ENCODE measurements at places on chromosomes 7 and 10.

GRCh38 chr7:106010866-106011265 is 47.8 kb downstream of the CDHR3 start:
- no peak for DNase-seq

DNA sequence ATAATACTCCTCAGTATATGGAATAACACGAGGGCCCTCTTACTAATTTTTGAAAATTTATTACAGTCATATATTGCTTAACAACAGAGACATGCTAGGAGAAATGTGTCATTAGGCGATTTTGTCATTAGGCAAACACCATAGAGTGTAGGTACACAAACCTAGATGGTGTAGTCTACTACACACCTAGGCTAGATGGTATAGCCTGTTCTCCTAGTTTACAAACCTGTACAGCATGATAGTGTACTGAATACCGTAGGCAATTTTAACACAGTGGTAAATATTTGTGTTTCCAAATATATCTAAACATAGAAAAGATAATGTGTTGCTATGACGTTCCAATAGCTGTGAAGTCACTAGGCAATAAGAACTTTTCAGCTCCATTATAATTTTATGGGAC is 12.8 kb downstream of the OR2F1 start:
- DNase-seq = no peak

DNA sequence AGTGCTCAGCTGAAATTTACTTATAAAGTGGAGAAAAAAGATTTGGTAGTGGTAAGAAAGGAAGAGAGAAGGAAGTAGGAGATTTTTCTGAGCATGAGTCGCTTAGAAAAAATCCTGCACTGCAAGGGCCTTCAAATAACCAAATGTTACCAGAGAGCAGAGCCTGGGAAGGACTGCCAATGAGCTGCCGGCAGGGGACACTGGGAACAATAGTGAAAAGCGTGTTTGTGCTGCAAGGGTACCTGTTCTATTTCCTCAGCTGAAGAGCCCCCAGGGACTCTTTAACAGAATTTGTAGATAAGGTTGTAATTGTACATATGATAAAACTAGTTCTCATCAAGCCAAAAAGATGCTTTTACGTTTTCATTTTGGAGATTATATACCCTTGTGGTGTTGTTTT is 696.3 kb upstream of the C7orf33 start:
- DNase-seq = no peak

DNA sequence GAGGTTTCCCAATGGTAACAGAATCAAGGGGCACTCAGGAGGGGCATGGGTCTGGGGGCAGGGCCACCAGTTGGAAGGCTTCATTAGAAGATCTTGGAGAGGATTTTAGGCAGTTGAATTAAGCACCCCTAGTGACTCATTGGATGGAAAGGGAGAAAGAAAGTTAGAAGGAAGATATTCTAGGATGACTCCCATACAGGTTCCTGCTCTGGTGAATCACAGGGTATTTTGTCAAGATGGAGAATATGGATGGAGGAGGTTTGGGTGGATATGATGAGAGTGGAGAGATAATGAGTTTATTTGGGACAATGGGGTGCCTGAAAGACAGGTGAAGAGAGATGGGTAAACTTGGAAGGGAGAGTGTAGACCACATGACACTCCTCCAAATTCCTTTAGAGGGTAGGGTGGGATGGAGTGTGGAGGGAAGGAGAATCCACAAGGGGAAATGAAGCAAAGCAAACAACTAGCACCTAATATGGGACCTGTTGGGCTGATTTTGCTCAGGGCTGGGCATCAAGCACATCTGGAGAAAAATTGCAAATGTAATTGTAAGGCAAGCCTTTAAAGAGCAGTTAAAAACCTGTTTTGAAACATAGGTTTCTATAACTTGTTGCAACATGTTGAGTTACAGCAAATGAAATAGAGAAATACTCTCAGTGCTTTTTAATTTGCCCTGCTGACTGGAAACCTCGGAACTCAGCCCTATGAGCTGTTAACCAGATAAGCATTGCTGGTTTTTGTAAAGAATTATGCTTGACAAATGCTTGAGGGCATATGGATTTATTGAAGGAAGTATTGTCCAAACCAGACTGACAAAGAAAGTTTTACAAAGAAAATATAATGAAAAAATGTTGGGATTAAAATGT is 2.9 kb upstream of the ENTPD7 start:
- no peak for DNase-seq

- DNase-seq = no peak
Observed at GRCh38 chr10:110764378-110764777, 107.3 kb upstream of the PDCD4 start.

GRCh38 chr10:42548254-42548653 is 90.1 kb downstream of the ZNF33B start:
- no peak for DNase-seq

- DNase-seq = no peak
Observed at GRCh38 chr7:34138483-34138882, 233.1 kb downstream of the BMPER start.

DNA sequence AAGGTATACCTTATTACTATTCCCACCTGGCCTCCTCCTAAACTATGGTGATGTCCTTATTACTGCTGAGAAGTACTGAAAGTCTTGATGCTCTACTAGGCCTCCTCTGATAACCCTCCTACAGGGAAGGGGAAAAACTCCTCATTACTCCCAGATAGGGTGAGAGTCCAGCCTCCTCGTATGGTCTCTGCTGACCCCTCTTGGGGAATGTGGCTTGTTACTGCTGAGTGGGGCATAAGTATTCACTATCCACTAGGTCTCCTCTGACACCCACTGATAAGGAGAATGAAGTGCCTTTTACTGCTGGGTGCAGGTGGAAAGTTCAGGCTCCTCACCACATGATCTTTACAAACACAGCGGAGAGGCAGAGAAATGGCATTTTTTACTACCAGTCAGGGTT is 222.9 kb downstream of the CHRM2 start:
- DNase-seq = no peak
